AG04449 (cell line): ENCODE measurements at places on chromosomes 5 and 9.

GRCh38 chr5:10354048-10354872 is 765 bp downstream of the MARCHF6 start:
- no peak for DNase-seq

DNA sequence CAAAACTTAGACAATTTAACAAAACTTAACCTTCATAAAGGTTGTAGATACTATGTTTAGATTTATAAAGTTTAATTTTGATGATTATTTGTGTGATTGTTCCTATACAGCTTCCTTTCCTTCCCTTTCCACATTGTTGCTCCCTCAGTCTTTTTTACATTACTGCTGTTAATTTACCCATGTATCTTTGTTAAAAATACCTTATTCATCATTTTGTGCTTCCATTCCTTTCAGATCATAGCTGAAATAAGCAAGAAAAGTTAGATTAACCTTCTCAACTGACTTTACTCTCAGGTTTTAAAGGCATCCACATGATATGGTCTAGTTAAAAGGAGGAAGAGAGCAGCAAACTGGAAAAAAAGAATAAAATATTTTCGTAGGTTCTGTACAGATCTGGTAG is 2.0 kb downstream of the SMAD5 start:
- no peak for DNase-seq

GRCh38 chr9:134766587-134766986 is 114.0 kb upstream of the FCN2 start:
- no peak for DNase-seq

GRCh38 chr9:71966601-71967000 is 55.2 kb downstream of the C9orf85 start:
- DNase-seq: no peak

- no peak for DNase-seq
These were observed 3.2 kb upstream of the TMEM171 start for GRCh38 chr5:73117088-73117740.

- no peak for DNase-seq
These were observed 139.7 kb downstream of the OR2K2 start for GRCh38 chr9:111190347-111190746.
